ENCODE measurements at places on chromosomes 4 and X.

DNA sequence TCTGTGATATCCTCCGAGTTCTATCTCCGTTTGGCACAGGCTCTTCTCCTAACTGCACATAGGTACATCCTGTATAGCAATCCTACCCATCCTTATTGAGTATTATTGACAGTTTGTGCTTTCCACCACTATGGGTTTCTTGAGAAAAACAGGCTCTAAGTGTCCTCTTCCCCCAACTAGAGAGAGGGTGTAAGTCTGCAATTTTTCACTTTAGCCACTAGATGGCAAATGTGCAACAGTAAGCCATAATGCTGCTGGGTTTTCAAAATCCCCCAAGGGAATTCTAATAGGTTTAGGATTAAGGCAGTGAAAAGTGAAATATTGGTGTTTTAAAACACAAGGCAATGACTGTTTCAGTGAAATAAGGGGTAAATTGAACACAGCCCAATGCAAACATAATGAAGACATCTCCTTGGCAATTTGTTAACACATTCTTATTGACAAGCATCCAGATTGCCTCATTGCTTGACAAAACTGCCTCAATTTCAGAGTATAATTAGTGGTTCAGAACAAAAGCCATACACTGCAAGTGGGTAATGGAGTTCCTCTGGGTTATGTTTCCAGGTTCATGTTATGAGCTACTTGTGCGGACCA, 239.0 kb upstream of the HTR2C start:
- DNase-seq: no peak

DNA sequence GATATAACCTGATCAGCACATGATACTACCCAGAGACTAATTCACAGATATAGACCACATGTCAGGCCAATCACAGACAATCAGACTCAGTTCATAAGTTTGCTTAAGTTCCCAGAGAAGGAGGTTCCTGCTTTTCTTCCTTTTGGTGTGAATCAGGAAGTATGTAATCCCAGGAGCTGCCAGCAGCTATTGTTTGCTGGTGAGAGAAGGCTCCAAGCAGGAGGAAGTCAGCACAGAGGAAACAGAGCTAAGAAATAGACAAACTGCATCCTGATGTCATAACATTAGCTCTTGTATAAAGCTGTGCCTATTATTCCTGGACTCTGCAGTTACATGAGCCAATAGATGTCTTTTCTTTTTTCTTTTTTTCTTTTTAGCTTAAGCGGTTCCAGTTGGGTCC, 50.9 kb downstream of the UCHL1 start:
- no peak for DNase-seq

- no peak for DNase-seq
These were observed 836 bp upstream of the LNX1 start for GRCh38 chr4:53592122-53592521.

- DNase-seq: no peak
These were observed 323.3 kb downstream of the DHX15 start for GRCh38 chr4:24260923-24261564.

- no peak for DNase-seq
These were observed 530.3 kb downstream of the EPHA5 start for GRCh38 chr4:65139998-65140397.

DNA sequence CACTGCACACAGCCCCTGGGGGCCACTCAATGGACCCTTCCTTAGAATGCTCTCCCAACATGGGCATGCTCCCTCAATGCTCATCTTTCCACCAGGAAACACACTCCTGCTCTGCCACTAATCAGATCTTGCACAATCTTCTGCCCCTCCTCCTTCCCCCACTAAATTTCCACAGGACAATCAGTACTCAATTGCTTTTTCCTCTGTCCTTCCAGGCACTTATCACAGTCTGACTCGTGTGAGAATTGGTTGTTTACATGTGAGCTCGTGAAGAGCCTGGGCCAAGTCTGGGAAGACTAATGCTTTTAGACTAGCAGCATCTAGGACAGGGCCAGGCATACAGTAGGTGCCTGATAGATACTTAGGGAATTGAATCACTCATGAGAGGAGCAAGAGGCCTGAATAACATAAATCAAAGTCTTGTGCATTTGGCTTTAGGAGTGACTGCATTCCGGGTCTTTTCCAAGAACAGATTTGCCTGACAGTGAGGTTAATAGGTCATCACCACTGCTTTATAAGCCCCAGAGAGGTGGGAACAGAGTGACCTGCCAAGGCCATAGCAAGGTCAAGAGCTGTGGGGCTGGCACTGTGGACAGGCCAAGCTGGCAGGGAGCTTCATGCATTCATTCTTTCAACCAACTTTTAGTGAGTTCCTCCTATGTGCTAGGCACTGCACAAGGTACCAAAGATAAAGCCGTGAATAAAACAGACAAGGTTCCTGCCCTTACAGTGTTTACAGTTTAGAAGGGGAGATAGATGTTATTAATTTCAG, 55.0 kb downstream of the PRPS1 start:
- no peak for DNase-seq

- no peak for DNase-seq
These were observed 1.8 kb downstream of the CCDC22 start for GRCh38 chrX:49237060-49237459.

- no peak for DNase-seq
These were observed 696.4 kb downstream of the DMD start for GRCh38 chrX:32514986-32515385.

GRCh38 chrX:149987613-149988012, 49.3 kb upstream of the EOLA2 start:
- no peak for DNase-seq

DNA sequence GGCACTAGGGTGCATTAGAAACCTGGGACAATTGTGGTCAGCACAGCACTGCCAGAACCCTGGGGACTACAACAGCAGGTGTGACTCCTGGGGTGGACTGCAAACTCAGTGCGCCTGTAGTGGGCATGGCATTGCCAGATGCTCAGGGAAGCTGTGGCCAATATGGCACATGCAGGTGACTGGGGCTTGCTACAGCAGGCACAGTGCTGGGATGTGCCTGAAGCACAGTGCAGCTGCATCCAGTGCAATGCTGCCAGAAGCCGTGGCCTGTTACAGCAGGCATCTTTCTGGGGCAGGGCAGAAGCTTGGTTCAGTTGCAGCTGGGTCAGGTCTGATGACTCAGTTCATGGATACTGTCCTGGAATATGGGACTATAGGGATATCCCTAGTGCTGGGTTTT, 445.8 kb downstream of the CCSER1 start:
- no peak for DNase-seq

DNA sequence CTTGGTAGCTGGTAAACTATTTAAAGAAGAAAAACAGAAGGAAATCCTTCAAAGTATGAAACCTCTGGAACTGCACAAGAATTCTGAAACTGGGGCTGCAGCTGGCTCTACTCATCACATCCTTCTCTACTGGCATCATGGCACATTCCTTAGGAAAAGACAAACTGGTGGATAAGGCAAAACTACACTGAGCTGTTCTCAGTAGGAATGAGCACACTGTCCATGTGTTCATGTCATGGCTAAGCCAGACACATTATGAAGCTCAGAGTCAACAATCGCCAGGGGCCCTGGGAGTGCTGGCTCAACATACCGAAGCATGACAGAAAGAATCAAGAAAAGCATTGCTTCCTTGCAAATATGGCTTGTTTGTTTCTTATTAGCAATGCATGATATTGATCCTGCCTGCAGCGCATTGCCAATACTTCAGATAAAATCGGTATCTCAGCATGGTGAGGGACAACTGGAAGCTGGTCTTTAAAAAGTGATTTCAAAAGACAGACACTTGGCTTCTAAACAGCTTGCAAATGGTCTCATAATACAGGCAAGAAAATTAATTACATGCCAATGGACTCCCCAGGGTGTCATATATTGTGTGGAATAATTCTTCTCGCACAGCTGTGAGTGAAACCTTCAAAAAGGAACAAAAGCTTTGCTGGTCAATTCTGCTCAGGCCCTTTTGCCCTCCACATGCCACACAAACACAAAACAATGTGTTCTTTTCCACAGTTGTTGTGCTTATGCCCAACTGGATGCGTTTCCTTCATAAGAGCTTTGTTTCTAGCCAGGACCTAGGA, 300.2 kb upstream of the VCX start:
- no peak for DNase-seq

DNA sequence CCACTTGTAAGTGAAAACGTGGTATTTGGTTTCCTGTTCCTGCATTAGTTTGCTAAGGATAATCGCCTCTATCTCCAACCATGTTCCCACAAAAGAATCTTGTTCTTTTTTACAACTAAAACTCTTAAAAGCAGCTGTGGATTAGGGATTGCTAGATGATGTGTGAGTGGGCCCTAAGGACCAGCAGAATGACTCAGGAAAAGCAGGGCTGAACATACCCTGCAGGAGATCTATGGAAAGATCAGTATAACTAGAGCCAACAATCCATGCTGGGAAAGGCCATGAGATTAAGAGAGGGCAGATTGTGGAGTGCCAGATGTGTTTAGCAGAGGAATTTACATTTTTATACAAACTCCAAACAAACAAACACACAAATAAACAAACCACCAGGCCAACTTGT, 128.4 kb upstream of the TMEM164 start:
- DNase-seq: no peak

DNA sequence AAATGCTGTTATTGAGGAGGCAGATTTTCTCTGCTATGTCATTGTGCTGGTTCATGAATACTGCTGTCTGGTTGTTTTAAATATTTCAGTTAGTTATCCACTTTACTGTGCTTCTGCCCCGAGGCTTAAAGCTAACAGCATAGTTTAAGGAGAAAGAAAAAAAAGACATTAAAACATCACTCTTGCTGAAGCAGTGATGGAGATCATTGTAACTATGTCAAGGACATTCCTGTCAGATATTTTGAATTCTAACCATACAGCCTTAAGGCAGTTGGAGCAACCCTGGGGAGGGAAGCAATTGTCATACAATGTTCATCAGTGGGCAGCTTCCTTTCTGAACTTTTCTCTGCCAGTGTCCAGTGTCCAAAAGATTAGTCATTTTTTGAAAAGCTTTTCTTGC, 199.0 kb upstream of the DDX53 start:
- DNase-seq: no peak

DNA sequence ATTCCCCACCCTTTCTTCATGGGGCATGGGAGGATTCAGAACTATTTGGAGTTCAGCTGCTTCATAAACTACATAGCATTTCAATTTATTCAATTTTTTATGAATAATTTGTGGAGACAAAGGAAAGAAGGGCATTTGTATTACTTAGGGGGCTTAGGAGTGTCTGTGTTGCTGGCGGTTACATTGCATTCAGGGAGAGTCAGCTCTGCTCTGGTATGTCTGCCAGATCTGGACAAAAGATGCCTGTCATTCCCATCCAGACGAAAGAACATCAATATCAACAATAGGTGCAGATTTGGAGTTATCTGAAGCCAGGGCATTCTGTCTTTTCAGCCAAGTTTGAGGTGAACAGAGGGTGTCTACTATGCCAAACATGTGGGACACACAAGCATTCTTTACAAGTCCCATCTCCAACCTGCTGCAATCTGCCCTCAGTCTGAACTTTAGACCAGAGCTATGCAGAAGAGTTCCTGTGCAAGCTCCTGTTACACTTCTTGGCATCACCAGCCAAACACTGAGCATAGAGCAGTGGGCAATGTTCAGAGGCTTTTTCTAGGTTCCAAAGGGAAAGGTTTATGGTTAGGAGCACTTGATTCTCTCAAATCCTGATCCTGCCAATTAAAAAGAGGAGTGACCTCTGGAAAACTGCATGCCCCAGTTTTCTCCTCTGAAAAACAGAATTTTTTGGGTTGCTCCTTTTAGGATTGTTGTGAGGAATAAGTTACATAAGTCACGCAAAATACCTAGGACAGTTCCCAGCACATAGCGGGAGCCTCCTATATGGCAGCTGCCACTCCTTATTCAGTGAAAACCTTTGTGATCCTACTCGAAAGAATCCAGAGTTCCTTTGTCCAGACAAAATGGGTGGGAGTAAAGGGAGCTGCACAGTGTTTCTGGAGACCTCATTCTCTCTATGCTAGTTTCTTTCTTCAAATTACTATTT, 719.5 kb upstream of the SLIT2 start:
- DNase-seq: no peak
